ENCODE measurements at places on chromosomes 1 and 21. TPM values are rescaled to one million over a fixed set of nuclear protein-coding genes. Genes with fewer than 3 reads are reported as not detected.

GRCh38 chr1:53639251-53639763 lies 99.7 kb downstream of the GLIS1 start:
- H3K4me1 ChIP-seq, result peaks cover 11% of the 10 kb centered on the region
- peak; percentile 79 for DNase-seq
- no peaks in the 10 kb centered on the region for H3K36me3 ChIP-seq
- no peak overlapping the region for H3K27ac ChIP-seq
- no peak overlapping the region for H3K4me3 ChIP-seq

DNA sequence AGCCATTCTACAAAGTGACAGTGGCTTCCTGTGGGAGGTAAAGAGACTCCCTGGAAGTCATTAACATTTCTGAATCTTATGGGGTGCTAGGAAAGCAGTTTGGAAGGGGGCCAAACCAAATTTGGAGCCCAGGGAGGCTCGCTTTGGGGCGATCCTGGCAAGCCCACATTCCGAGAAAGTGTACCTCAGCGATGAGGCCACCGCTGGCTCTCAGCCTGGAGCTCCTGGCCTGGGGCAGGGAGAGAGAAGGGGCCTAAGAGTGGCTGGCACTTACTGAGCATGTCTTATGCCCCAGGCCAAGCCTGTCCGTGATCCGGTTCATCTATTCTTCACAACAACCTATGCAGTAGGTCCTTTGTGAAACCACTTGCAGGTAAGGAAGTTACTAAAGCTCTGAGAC lies 98.8 kb downstream of the CCDC185 start:
- H3K4me3 ChIP-seq, result no peak overlapping the region
- H3K27ac ChIP-seq, result no peak overlapping the region
- no peaks in the 10 kb centered on the region for H3K4me1 ChIP-seq
- H3K27me3 ChIP-seq, result no peaks in the 10 kb centered on the region

GRCh38 chr1:51157395-51157794 lies 55.4 kb downstream of the C1orf185 start:
- no peaks in the 10 kb centered on the region for H3K4me1 ChIP-seq
- no peak overlapping the region for H3K27ac ChIP-seq
- H3K4me3 ChIP-seq, result no peak overlapping the region
- no peak for DNase-seq
- H3K36me3 ChIP-seq, result no peaks in the 10 kb centered on the region
- no peaks in the 10 kb centered on the region for H3K27me3 ChIP-seq

- no peak overlapping the region for H3K27ac ChIP-seq
- no peak overlapping the region for H3K4me3 ChIP-seq
- no peaks in the 10 kb centered on the region for H3K36me3 ChIP-seq
- peaks cover 13% of the 10 kb centered on the region for H3K4me1 ChIP-seq
Observed at GRCh38 chr21:44761747-44762208, 39.8 kb downstream of the UBE2G2 start.

- peaks cover 7% of the 10 kb centered on the region for H3K4me1 ChIP-seq
- H3K4me3 ChIP-seq, result no peak overlapping the region
- no peak overlapping the region for H3K27ac ChIP-seq
- H3K27me3 ChIP-seq, result no peaks in the 10 kb centered on the region
- no peaks in the 10 kb centered on the region for H3K36me3 ChIP-seq
- no peak for DNase-seq
Observed at GRCh38 chr1:206581571-206581981, 30.7 kb downstream of the EIF2D start.

DNA sequence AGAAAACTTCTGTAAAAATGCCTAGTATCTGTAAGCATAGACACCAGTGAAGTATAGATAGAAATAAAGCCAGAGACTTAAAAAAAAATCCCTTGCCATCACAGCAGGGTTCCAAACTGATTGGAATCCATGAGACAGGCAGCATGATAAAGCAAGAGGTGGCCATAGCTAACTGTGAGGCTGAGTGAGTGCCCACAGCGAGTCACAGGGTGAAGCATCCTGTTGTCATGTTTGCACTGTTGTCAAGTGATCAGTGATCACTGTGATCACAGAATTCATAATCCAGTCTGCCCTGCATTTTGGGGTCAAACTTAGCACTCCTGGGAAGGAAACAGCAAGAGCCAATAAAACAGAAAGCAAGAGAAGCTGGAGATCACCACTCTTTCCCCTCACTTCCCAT lies 33.3 kb downstream of the LRRC8B start:
- H3K27ac ChIP-seq, result no peak overlapping the region
- no peaks in the 10 kb centered on the region for H3K27me3 ChIP-seq

DNA sequence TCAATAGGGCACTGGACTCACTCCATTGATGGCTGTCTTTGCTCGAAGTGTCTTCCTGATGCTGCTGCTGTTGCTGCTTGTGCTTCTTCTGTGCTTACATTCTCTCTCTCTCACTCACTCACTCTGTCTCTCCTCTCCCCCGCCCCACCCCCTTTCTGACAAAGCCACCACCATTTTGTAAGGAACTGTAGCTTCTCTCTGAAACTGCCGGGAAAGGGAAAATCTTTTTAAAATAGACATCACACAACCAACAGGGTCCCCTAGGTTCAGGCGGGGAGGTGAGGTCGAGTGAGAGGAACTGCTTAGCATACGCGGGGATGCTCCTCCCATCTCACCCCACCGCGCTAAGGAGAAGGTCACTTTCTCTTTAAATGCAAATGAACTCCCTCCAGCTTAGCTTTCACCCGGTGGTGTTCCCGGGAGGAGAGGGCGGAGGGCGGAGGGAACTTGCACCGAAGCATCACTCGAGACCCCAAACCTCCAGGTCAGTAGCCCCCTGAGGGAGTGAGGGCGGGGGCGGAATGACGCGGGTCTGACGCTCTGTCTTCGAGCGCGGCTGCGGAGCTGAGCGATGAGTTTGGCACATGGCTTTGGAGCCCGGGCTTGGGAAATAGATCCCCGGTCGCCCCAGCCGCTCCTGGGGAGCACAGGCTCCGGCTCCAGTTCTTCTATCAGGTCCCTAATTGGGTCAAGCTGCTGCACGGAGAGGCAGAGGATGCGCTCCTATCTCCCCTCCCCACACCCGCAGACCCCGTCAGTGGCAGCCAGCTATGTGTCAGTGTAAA lies at the start of gene CCDC28B:
TSS of gene CCDC28B (plus strand) at position 370 of the 785 bp plus-strand sequence. CDS start 1,341 bp downstream, outside the sequence.
- H3K27me3 ChIP-seq, result no peaks in the 10 kb centered on the region
- peaks cover 22% of the 10 kb centered on the region for H3K36me3 ChIP-seq
- peak within 1 kb of the TSS; percentile 88 for H3K27ac ChIP-seq
- H3K4me1 ChIP-seq, result peaks cover 22% of the 10 kb centered on the region
- DNase-seq, result peak; percentile 57

DNA sequence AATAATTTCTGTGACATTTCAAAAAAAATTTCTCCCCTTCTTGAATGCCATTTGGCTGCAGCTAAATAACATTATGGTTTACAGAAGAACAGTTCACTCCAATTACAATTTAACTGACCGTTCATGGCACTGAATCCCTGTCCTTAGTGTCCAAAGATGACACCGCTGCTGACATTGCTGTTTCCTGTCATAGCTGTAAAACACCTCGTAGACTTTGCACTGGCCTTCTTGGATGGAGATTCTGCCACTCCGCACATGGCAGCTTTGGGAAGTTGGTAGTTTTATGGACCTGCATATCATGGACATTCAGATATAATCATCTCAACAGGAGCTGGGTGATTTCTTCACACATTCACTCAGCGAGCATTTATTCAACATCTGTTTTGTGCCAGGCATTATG lies 5.0 kb downstream of the ARMH1 start:
- no peaks in the 10 kb centered on the region for H3K36me3 ChIP-seq
- peaks cover 13% of the 10 kb centered on the region for H3K4me1 ChIP-seq

DNA sequence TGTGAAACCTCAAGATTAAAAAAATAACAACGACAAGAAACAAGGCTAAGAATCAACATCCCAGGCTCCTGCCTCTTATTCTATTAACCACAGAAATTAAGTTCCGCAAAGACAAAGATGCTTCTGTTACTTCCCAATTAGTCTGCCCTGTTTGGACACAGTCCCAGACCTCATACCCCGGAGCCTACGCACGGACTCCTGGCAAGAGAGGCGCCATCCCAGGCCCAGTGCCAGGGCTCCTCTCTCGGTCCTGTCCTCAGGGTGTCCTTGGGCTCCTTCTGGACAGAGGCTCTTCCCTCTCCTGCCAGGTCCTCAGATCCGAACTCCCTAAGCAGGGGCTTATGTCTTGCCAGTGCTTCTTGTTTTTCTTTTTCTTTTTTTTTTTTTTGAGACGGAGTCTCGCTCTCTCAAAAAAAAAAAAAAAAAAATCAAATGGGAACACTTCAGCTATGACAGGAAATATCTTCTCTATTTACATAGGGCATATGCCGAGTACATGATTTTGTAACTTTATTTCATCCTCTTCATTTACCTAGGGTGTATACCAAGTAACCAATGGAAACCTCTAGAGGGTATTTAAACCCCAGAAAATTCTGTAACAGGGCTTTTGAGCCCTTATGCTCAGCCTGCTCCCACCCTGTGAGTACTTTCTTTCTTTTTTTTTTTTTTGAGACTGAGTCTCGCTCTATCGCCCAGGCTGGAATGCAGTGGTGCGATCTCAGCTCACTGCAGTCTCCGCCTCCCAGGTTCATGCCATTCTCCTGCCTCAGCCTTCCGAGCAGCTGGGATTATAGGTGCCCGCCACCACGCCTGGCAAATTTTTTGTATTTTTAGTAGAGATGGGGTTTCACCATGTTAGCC lies 11.7 kb upstream of the ENO1 start:
- H3K36me3 ChIP-seq, result no peaks in the 10 kb centered on the region
- no peaks in the 10 kb centered on the region for H3K27me3 ChIP-seq
- peak overlapping the region; percentile 45 for H3K4me3 ChIP-seq
- H3K4me1 ChIP-seq, result peaks cover 10% of the 10 kb centered on the region
- peak overlapping the region; percentile 61 for H3K27ac ChIP-seq

DNA sequence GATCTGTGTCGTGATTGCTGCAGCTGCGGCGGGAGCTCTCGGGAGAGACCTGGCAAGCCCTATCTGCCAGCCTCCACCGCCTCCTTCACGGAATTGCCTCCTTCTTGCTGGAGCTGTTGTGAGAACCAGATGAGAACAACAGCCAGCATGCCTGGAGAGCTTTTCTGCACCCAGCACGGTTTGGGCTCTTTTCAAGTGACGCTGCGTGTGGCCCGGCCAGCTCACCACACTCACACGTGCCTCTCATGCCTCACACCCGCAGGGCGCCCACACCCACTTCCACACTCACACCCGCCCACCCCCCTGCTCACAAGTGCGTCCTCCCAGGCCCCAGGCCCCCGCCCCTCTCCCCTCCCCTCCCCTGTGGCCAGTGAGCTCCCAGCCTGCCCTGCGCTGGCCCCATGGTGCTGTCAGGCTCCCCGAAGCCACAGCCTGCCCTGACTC lies 135.7 kb upstream of the RUNX3 start:
- DNase-seq, result peak; percentile 54
- H3K36me3 ChIP-seq, result no peaks in the 10 kb centered on the region
- no peak overlapping the region for H3K4me3 ChIP-seq
- H3K4me1 ChIP-seq, result peaks cover 6% of the 10 kb centered on the region
- no peak overlapping the region for H3K27ac ChIP-seq
- H3K27me3 ChIP-seq, result peaks cover 57% of the 10 kb centered on the region

GRCh38 chr1:29286194-29286767 lies 50.0 kb downstream of the PTPRU start:
- DNase-seq, result no peak
- H3K4me1 ChIP-seq, result no peaks in the 10 kb centered on the region
- H3K36me3 ChIP-seq, result no peaks in the 10 kb centered on the region
- H3K27me3 ChIP-seq, result no peaks in the 10 kb centered on the region

DNA sequence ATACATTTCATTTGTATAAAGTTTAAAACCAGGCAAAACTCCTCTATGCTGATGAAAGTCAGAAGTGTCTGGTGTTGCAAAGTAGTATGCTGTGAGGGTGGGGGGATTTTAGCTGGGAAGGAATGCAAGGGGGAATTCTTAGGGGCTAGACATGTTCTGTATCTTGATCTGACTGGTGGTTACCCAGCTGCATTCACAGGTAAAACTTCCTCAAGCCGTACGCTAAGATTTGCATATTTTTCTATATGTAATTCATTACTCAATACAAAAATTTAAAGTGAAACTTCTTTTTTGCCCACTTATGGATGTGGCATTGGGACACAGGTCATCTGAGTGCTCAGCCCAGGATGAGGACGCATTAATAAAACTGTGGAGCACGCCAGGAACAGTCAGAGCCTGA lies 323.3 kb downstream of the PAPPA2 start:
- no peak for DNase-seq
- H3K27me3 ChIP-seq, result no peaks in the 10 kb centered on the region
- H3K4me3 ChIP-seq, result no peak overlapping the region
- no peak overlapping the region for H3K27ac ChIP-seq

DNA sequence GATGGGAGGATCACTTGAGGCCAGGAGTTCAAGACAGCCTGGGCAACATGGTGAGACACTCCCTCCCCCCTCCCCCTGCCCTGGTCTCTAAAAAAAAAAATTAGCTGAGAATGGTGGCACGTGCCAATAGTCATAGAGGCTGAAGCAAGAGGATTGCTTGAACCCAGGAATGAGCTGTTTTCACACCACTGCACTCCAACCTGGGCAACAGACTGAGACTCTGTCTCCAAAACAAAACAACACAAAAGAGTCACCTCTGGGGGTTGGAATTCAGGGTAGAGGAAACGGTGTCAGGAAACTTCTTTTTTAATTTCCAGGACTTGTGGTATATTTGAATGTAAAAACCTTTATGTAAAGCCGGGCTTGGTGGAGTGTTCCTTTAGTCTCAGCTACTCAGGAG lies 43.2 kb downstream of the RHOU start:
- H3K4me3 ChIP-seq, result no peak overlapping the region
- no peak for DNase-seq
- H3K36me3 ChIP-seq, result no peaks in the 10 kb centered on the region
- no peak overlapping the region for H3K27ac ChIP-seq

- no peak for DNase-seq
- no peak overlapping the region for H3K4me3 ChIP-seq
- no peaks in the 10 kb centered on the region for H3K4me1 ChIP-seq
- no peak overlapping the region for H3K27ac ChIP-seq
- no peaks in the 10 kb centered on the region for H3K27me3 ChIP-seq
Observed at GRCh38 chr1:45456531-45456930, 34.4 kb downstream of the TESK2 start.

DNA sequence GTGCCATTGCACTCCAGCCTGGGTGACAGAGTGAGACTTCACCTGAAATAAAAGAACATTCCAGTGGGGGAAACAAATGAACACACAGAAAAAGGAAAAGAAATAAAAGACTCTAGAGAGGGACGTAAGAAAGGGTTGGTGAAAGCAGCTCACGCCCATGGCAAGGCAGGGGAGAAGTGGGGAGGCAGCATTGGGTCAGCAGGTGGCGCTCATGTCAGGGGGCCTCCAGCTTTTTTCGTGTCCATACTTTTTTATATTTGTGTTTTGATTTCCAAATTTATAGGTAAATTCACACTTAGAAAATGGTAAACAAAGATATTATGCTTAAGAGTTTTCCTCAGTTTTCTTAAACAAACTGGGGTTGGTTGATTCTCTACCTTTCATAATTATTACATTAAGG lies 45.5 kb downstream of the VPS13D start:
- H3K4me3 ChIP-seq, result no peak overlapping the region
- H3K27me3 ChIP-seq, result no peaks in the 10 kb centered on the region
- H3K27ac ChIP-seq, result no peak overlapping the region

Gene SYT6
- 0.39 TPM for total RNA-seq

Gene ANKRD34A
- 5.8 TPM for total RNA-seq

Gene BTG2
- 58.3 TPM for total RNA-seq

Gene C1QC
- total RNA-seq, result not detected

Gene CASQ1
- total RNA-seq, result 2.1 TPM

Gene KIF17
- 2.2 TPM for total RNA-seq

Gene FCRL2
- total RNA-seq, result not detected

Gene HAO2
- total RNA-seq, result not detected

Gene URB2
- 9.5 TPM for total RNA-seq

Gene MYCL
- 3.3 TPM for total RNA-seq

Gene GPR37L1
- not detected for total RNA-seq

Gene NUAK2
- 49.4 TPM for total RNA-seq

Gene RRP1B
- 34.0 TPM for total RNA-seq

Gene TMEM269
- 0.07 TPM for total RNA-seq

Gene PLPP3
- total RNA-seq, result 1.2 TPM

Gene CLCNKB
- total RNA-seq, result 0.36 TPM

Data from astrocyte (in vitro differentiated cells and primary cell).